CD4-positive, alpha-beta T cell treated with Interleukin-6 at 100 ng/mL for 8 hours (primary cell): ENCODE measurements at places on chromosomes 16 and 17.

- no peak for DNase-seq
Measured at GRCh38 chr17:48626245-48627117, at the start of gene HOXB9. Gene HOXB9 (minus strand): TSS chr17:48626358. CDS start chr17:48626269, 89 bp downstream.

DNA sequence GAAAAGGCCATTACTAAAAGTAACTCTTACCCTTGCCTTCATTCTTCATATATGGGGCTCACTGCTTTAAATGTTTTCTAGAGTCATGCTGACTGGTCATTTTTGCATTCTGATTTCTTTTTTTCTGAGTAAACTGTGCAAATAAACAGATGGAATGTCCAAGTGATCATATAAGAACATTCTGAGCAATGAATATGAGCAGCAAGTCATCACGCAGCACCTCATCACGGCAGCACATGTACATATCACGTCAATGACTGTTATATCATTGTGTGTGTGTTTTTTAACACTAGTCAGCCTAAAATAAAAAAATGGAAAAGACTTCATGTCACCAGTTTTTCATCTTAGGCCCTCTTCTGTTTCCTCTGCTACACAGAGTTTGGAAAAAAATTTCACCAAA is 490.0 kb upstream of the ZFHX3 start:
- no peak for DNase-seq

DNA sequence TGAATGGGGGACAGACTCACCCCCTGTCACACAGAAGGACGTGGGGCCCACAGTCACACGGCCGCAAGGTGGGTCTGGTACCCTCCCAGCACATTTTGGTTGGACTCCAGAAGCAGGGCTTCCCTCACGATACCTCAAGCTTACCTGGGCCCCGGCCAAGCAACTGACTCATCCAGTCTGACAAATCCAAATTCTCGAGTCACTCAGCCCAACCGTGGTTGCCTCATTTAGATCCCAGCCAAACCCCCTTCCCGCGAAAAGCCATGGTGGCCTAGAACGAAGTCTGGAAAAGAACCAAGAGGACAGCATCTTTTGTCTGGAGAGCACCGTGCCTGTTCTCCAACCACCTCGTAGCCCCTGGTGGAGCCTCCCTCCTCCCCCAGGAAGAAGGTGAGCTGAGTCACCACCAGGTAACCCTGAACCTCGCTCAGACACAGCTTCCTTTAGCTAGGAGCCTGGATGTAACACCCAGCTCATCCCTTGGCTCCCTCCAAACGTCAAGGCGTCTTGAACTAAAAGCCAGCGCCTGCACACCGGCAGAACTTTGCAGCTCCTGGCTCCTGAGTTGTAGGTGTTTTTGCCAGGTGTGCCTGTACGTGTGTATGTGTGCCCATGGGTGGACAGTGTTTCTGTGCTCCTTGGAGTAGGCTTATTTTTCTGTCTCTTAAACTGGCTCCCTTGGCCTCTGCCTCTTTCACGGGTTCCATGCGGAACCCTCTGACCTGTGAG is 78.9 kb downstream of the CMIP start:
- no peak for DNase-seq

DNA sequence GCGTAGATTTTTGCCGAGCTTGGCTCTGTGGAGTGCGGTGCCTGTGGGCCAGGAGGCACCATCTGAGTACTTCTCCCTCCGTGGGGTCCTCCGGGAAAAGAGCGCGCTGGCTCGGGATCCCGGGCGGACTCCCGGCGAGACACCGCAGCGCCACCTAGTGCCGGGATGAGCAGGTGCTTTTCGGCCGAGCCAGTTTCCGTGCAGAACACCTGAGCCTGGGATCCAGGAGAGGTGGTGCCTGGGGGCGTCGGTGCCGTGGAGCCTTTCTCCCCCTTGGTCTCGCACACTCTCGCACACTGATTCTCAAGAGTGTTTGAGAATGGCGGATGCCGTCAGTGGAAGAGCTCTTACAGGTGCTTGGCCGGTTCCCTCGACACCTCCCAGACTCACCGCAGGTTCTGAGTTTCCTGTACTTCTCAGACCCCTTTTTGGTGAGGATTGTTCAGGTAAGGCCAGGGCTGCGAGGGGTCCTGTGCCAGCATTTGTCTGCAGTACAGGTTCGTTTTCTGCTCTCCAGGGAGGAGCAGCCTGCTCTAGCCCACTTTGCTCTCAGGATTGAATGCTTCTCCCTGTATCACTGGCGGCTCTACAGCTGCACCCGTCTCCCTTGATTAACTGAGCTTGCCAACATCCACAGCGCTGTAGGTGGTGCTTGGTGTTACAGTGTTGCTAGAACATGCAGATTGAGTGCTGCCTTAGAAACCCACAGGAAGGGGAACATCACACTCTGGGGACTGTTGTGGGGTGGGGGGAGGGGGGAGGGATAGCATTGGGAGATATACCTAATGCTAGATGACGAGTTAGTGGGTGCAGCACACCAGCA is 23.3 kb downstream of the TBCD start:
- peak; percentile 24 for DNase-seq

DNA sequence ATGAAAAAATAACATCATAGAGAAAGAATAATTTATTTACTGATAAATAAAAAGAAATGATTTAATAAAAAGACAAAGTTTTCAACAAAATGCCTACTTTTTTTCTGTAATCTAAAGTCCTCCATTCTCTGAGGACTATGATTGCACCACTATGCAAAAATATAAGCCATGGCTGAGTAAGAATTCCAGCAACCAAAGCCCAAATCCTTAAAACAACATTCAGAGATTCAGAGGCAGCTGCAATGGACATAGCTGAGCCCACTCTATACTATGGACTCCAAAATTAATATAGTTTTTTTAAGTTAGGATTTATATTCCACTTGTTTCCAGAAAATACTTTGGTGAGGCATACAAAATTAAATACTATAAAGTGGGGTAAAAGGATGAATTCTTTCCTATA is 169.5 kb upstream of the C17orf78 start:
- no peak for DNase-seq

GRCh38 chr17:10197362-10197720 is 1.1 kb downstream of the GAS7 start:
- no peak for DNase-seq

GRCh38 chr16:12258861-12259645 is 282.5 kb downstream of the SNX29 start:
- no peak for DNase-seq

GRCh38 chr17:6047966-6048365 is 22.2 kb upstream of the WSCD1 start:
- no peak for DNase-seq

DNA sequence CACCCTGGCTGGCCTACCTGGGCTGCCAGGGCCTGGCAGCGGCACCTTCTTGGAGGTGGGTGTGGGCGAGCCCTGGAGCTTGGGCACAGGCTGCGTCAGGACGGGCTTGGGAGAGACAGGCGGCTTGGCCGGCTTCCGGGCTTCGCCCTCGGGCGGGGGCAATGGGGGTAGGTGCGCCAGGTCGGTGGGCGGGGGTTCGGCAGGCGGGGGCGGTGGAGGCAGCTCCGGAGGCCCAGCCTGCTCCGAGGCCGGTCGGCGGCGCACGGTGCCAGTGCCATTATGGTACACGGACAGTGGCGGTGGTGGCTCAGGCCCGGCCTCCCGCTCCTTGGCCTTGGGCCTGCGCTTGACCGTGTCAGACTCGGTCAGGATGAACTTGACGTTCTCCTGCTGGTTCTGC is 16.8 kb downstream of the CASKIN1 start:
- DNase-seq = no peak

GRCh38 chr16:85461814-85462713 is 151.1 kb upstream of the GSE1 start:
- no peak for DNase-seq

GRCh38 chr17:78648293-78648692 is 71.1 kb upstream of the DNAH17 start:
- no peak for DNase-seq

DNA sequence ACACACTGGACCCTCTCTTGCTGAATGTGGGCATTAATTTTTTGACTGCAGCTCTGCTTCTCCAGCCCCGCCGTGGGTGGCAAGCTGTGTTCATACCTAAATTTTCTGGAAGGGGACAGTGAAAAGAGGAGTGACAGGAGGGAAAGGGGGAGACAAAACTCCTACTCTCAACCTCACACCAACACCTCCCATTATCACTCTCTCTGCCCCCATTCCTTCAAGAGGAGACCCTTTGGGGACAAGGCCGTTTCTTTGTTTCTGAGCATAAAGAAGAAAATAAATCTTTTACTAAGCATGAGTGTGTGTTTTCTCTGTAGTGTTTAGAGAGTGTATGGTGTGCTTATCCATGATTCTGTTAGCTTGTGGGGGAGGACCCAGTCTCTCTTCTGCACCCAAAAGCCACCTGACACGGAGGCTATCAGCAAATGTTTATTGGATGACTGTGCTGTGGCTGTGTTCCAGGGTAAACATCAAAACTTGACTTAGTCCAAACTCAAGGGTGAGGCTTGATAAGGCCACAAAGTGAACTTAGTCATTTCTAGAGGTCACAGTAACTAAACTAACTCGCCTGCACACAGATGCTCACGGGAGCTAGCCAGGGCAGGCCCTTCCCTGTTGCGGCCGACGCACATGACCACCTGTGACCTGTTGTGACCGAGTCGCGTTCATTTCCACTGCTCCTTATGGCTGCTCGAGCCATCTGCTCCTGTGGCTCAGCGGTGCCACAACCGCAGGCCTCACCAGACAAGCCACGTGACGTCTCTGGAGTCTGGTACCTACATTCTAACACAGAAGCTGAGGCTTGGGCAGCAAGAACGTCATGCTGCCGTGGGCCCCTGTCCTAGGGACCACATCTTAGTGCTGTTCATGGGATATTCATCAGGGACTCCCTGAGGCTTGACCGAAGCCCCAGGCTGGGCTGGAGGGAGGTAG is 9.8 kb upstream of the MED11 start:
- no peak for DNase-seq

DNA sequence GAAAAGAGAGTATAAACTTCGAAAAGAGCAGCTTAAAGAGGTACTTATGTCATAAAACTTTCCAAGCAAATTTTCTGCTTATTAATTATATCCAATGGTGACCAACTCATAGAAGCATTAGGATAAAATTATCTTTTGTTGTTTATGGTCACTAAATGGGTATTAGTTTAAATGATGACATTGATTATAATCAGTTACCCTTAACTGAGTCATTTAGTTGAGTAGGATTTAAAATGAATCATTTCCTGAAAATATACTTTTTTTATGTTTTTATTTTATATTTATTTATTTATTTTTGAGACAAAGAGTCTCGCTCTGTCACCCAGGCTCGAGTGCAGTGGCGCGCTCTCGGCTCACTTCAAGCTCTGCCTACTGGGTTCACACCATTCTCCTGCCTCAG is 55.9 kb downstream of the ABHD15 start:
- no peak for DNase-seq

DNA sequence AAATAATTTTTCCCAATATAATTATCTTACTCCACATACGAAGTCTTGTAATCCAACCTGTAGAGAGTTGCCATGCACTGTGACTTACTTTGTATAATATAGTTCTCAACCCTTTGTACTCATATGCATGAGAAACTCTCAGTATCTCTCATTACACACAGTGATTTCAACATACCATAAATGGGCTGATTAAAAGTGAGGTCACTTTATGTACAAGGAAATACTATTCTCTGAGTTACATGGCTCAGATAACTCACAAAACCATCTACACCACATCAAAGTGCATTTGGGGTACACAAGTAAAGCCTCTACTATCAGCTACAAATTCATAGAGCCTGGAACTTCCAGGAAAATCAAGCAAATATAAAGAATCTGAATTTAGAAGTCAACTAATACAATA is 27.9 kb downstream of the SLFN12 start:
- no peak for DNase-seq

GRCh38 chr17:7654832-7655540 is 4.3 kb downstream of the ATP1B2 start:
- no peak for DNase-seq

- no peak for DNase-seq
Measured at GRCh38 chr16:66395806-66396555, 29.5 kb downstream of the CDH5 start.

- DNase-seq = no peak
Measured at GRCh38 chr17:40348562-40349476, 15.7 kb downstream of the GJD3 start.

DNA sequence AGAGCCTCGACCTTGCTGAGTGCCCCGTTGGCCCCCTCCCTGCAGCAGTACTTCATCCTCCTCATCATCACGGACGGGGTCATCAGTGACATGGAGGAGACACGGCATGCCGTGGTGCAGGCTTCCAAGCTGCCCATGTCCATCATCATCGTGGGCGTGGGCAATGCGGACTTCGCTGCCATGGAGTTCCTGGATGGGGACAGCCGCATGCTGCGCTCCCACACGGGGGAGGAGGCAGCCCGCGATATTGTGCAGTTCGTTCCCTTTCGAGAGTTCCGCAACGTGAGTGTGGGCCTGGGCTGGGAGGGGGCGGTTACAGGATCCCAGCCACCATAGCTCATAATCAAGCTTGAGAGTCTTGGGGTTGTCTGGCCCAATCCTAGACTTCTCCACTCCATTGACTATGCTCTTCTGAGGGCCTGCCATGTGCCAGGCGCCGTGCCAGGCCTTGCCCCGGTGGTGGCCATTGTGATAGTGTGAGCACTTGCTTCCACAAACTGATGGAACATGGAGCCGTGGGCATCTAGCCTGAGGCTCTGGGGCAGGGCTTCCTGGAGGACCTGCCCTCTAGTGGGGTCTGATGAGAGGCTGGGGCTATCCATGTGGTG is 39.7 kb downstream of the PSME3IP1 start:
- no peak for DNase-seq

- DNase-seq = no peak
Measured at GRCh38 chr17:51617986-51618385, 357.6 kb downstream of the UTP18 start.

GRCh38 chr17:60391471-60392041 is 377 bp downstream of the USP32 start:
- no peak for DNase-seq

- no peak for DNase-seq
Measured at GRCh38 chr17:32960815-32961214, 30.8 kb upstream of the SPACA3 start.

- DNase-seq = no peak
Measured at GRCh38 chr16:83967838-83968305, at the start of gene NECAB2. Gene NECAB2 (plus strand): TSS chr16:83968244. CDS start chr16:83968649, 405 bp downstream.

DNA sequence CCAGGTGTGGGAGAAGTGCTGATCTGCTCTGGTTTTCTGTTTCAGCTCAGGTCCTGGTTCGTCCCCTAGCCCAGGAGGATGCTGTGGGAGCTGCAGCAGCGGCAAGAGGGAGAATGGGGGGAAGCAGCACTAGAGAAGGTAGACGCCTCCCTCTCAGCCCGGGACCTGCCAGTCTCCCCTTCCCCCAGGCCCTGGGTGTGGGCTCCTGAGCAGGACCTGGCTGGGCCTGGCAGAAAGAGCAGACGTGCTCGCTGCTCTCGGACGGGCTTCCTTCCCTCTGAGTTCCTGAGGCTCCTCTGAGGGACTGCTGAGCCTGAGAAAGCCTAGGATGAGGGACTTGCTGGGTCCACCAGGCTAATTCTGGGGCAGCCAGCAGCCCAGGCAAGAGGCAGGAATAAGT is 3.1 kb downstream of the PRCD start:
- DNase-seq = no peak

GRCh38 chr16:30984669-30985400 is at the start of gene HSD3B7:
Gene HSD3B7 (plus strand): TSS chr16:30985207. CDS start chr16:30985659, 452 bp downstream.
- peak; percentile 65 for DNase-seq
